Tibial nerve (tissue), 4 donors: ENCODE measurements at places on chromosomes 4 and X.

GRCh38 chrX:153883163-153883843 lies 2.7 kb downstream of the L1CAM start:
- no peak for DNase-seq
- peak overlapping the region; percentile 36 for H3K27ac ChIP-seq
- peaks cover 92% of the 10 kb centered on the region for H3K27me3 ChIP-seq
- peaks cover 10% of the 10 kb centered on the region for H3K4me1 ChIP-seq

GRCh38 chrX:33465137-33465536 lies 253.8 kb upstream of the DMD start:
- H3K4me3 ChIP-seq, result no peak overlapping the region
- H3K4me1 ChIP-seq, result no peaks in the 10 kb centered on the region
- DNase-seq, result no peak
- H3K27me3 ChIP-seq, result no peaks in the 10 kb centered on the region
- no peak overlapping the region for H3K27ac ChIP-seq

GRCh38 chr4:110049951-110050925 lies 137.6 kb downstream of the EGF start:
- no peaks in the 10 kb centered on the region for H3K4me1 ChIP-seq
- H3K27me3 ChIP-seq, result no peaks in the 10 kb centered on the region
- no peaks in the 10 kb centered on the region for H3K36me3 ChIP-seq
- no peak overlapping the region for H3K4me3 ChIP-seq
- peak; percentile 67 for DNase-seq
- no peak overlapping the region for H3K27ac ChIP-seq

- H3K4me3 ChIP-seq, result no peak overlapping the region
- H3K27me3 ChIP-seq, result no peaks in the 10 kb centered on the region
- H3K4me1 ChIP-seq, result no peaks in the 10 kb centered on the region
Measured at GRCh38 chrX:35868501-35868900, 51.0 kb upstream of the CFAP47 start.

DNA sequence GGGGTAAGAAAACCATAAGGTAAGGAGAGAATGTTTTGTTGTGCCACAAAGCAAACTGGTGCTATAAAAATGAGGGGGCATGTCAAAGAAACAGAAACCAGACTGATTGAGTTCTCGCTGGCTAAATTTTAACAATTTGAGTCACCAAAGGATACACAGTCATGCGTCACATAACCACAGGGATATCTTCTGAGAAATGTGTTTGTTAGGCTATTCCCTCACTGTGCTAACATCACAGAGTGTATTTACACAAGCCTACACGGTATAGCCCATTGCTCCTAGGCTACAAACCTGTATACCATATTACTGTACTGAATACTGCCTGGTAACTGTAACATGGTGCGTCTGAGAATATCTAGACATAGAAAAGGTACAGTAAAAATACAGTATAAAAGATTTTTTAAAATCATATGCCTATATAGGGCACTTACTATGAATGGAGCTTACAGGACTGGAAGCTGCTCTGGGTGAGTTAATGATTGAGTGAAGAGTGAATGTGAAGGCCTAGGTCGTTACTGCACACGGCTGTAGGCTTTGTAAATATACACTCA lies 50.1 kb downstream of the FBXW7 start:
- no peaks in the 10 kb centered on the region for H3K4me1 ChIP-seq
- no peak for DNase-seq
- no peaks in the 10 kb centered on the region for H3K36me3 ChIP-seq
- H3K27ac ChIP-seq, result no peak overlapping the region
- H3K4me3 ChIP-seq, result peak overlapping the region; percentile 7

- H3K36me3 ChIP-seq, result no peaks in the 10 kb centered on the region
- H3K4me1 ChIP-seq, result peaks cover 23% of the 10 kb centered on the region
- no peak for DNase-seq
- H3K4me3 ChIP-seq, result no peak overlapping the region
- no peak overlapping the region for H3K27ac ChIP-seq
Measured at GRCh38 chr4:148310756-148311155, 131.5 kb downstream of the NR3C2 start.

GRCh38 chr4:7103031-7103606 lies 35.3 kb upstream of the GRPEL1 start:
- H3K4me1 ChIP-seq, result no peaks in the 10 kb centered on the region
- no peaks in the 10 kb centered on the region for H3K36me3 ChIP-seq
- peak overlapping the region; percentile 63 for H3K4me3 ChIP-seq
- peak; percentile 92 for DNase-seq

- no peak overlapping the region for H3K27ac ChIP-seq
- no peak overlapping the region for H3K4me3 ChIP-seq
- H3K4me1 ChIP-seq, result no peaks in the 10 kb centered on the region
- no peak for DNase-seq
- no peaks in the 10 kb centered on the region for H3K27me3 ChIP-seq
Measured at GRCh38 chrX:119055687-119056086, 17.1 kb upstream of the CT47C1 start.

DNA sequence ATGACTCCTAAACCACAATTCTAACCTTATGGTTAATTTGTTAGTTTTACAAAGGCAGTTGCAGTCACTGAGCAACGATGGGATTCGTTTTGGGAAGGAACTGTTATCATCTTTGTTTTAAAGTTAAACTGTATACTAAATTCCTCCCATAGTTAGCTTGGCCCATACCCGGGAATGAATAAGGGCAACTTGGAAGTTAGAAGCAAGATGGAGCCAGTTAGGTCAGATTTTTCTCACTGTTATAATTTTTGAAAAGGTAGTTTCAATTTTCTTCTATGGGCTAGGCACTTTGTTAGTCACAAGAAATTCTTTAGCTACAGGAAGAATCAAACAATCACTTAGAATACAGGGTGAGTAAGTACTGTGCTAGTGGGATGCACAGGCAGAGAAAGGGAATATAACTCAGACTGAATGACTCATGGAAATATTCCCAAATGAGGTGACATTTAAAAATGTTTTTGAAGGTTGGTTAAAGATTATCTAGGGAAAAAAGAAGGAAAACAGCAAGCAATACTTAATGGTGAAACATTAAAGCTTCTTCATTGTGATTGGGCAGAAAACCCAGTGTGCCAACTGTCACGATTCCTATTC lies 153.6 kb downstream of the MAGEB17 start:
- H3K4me3 ChIP-seq, result no peak overlapping the region
- H3K4me1 ChIP-seq, result no peaks in the 10 kb centered on the region
- DNase-seq, result no peak

DNA sequence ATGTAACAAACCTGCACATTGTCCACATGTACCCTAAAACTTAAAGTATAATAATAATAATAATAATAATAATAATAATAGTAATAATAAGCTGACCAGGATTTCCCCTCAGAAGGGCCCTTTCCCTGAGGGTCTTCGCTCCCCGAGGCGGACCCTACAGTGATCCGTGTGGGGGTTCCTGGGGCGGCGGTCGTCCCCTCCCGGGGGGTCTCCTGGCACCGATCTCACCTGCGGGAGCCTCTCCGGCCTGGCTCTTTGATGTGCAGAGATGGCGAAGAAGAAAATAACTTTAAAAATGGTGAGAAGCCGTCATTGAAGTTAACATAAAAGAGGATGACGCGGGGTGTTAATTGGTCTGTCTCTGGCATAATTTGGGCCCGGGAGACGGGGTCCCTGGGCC lies 48.2 kb upstream of the PPP2R3B start:
- H3K27me3 ChIP-seq, result no peaks in the 10 kb centered on the region
- no peak overlapping the region for H3K4me3 ChIP-seq
- H3K36me3 ChIP-seq, result no peaks in the 10 kb centered on the region

- H3K27ac ChIP-seq, result no peak overlapping the region
- no peaks in the 10 kb centered on the region for H3K27me3 ChIP-seq
- H3K36me3 ChIP-seq, result no peaks in the 10 kb centered on the region
- H3K4me1 ChIP-seq, result no peaks in the 10 kb centered on the region
Measured at GRCh38 chr4:172357006-172357540, 543.9 kb downstream of the GALNTL6 start.

- peak; percentile 70 for DNase-seq
- H3K27ac ChIP-seq, result no peak overlapping the region
- no peaks in the 10 kb centered on the region for H3K4me1 ChIP-seq
Measured at GRCh38 chr4:185640811-185641675, 105.7 kb upstream of the PDLIM3 start.

DNA sequence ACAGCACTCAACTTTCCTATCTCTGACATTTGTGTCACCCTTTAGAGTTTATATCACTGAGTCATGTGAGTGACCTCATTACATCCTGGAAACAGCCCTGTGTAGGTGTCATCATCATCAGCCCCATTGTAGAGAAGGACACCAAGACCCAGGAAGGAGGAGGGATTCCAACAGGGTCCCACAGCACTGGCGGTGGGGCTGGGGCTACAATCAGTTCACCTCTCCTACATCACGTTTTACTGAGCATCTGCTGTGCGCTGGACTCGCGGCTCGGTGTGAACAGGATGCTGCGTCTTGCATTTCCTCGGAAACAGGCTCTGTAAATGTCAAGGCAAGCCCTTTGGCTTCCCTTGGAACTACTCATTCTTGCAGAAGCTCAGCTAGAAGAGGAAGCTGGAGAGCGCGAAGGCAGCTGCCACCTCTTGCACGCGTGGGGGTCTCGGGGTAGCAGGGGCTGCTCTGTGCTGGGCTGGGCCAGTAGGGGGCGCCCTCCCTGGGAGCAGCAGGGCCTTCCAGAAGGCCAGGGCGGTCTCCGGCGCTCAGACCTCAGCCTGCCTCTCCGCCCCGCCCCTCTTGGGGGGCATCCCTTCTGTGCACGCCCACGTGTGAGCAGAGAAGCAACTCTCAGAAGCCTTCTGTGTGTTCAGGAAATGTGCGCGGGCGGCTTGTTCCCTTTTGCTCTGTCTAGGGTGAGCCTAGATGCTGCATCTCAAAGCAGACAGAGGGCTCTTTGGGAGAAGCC lies 29.0 kb downstream of the REELD1 start:
- no peak overlapping the region for H3K27ac ChIP-seq
- H3K27me3 ChIP-seq, result no peaks in the 10 kb centered on the region
- H3K4me3 ChIP-seq, result no peak overlapping the region
- no peaks in the 10 kb centered on the region for H3K36me3 ChIP-seq
- no peak for DNase-seq

- H3K4me3 ChIP-seq, result peak overlapping the region; percentile 29
- H3K27me3 ChIP-seq, result peaks cover 7% of the 10 kb centered on the region
- H3K27ac ChIP-seq, result peak overlapping the region; percentile 75
- no peaks in the 10 kb centered on the region for H3K4me1 ChIP-seq
Measured at GRCh38 chrX:56812515-56813105, 83.6 kb downstream of the NBDY start.

DNA sequence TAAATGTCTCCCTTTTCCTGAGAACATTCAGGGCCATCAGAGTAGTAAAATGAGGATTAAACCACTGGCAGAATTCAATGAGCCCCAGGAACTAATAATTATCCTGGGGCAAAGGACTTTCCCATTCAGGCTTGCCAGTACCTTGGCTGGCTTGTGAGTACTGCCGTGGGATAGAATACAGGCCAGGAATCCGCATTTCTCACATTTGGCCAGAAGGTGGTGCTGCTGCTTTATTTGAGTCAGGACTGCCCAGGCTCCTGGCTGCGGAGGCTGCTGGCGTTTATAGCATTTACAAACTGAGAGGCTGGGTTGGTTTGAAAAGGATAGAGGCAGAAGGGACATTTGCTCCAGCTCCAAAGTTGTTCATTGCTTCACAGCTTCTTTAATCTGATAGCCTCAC lies 91.4 kb downstream of the RTL9 start:
- H3K4me1 ChIP-seq, result no peaks in the 10 kb centered on the region
- no peak overlapping the region for H3K27ac ChIP-seq
- DNase-seq, result peak; percentile 70
- no peak overlapping the region for H3K4me3 ChIP-seq

- no peaks in the 10 kb centered on the region for H3K27me3 ChIP-seq
- H3K27ac ChIP-seq, result no peak overlapping the region
- no peak for DNase-seq
Measured at GRCh38 chr4:123536225-123536624, 139.6 kb downstream of the SPRY1 start.

DNA sequence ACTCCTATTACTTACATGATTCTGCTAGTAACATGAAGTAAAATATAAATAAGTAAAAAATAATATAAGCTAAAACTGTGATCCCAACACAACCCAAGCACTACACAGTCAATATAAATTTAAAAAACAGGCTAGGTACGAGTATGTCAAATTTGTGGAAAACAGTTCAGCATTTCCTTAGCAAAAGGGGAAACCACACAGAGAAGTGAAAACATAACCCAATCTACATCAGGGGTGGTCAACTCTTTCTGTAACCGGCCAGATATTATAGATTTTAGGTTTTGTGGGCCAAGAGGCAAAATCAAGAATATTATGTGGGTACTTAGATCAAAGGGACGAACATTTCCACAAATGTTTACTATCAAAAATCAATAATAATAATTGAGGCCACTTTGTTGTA lies 70.1 kb downstream of the CHST7 start:
- H3K4me3 ChIP-seq, result no peak overlapping the region
- no peak overlapping the region for H3K27ac ChIP-seq
- no peaks in the 10 kb centered on the region for H3K4me1 ChIP-seq
- H3K36me3 ChIP-seq, result no peaks in the 10 kb centered on the region
- DNase-seq, result no peak

GRCh38 chr4:26493461-26493860 lies 3.2 kb upstream of the CCKAR start:
- peaks cover 2% of the 10 kb centered on the region for H3K4me1 ChIP-seq
- no peaks in the 10 kb centered on the region for H3K27me3 ChIP-seq
- H3K4me3 ChIP-seq, result no peak overlapping the region
- DNase-seq, result no peak
- H3K36me3 ChIP-seq, result no peaks in the 10 kb centered on the region

GRCh38 chr4:6641164-6641970 lies 882 bp downstream of the MRFAP1 start:
- no peaks in the 10 kb centered on the region for H3K36me3 ChIP-seq
- H3K4me1 ChIP-seq, result peaks cover 28% of the 10 kb centered on the region
- DNase-seq, result peak; percentile 35
- no peaks in the 10 kb centered on the region for H3K27me3 ChIP-seq
- peak overlapping the region; percentile 85 for H3K4me3 ChIP-seq

DNA sequence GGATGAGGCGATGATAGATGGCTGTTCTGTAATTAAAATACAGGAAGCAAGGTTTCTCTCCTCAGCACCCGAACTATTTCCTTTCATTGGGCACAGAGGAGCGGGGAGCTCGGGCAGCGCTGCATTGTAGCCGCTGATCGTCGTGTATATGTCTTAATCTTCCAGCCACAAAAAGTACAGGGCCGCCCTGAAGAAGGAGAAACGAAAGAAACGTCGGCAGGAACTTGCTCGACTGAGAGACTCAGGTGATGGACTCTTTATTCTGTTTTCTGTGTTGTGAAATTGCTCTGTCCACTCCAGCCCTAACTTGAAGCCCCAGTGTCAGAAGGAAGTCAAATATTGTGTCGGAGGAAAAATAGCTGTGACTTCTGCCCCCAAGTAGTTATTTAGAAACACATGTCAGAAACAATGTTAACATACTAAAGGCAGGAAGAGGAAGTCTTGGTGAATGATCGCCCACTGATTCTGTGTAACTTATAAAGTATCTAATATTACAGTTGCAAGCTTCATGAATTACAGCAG lies 546 bp downstream of the ZRSR2 start:
- no peaks in the 10 kb centered on the region for H3K36me3 ChIP-seq
- DNase-seq, result no peak
- H3K27me3 ChIP-seq, result no peaks in the 10 kb centered on the region
- H3K27ac ChIP-seq, result peak overlapping the region; percentile 86
- peak overlapping the region; percentile 76 for H3K4me3 ChIP-seq

GRCh38 chr4:83771113-83771705 lies 235.3 kb downstream of the GPAT3 start:
- H3K36me3 ChIP-seq, result no peaks in the 10 kb centered on the region
- no peak for DNase-seq
- H3K4me1 ChIP-seq, result no peaks in the 10 kb centered on the region
- H3K27ac ChIP-seq, result no peak overlapping the region
